ENCODE measurements at places on chromosomes 3 and 15.
A peak's percentile ranks its signal among the peaks of the same experiment; 100 is the strongest.

DNA sequence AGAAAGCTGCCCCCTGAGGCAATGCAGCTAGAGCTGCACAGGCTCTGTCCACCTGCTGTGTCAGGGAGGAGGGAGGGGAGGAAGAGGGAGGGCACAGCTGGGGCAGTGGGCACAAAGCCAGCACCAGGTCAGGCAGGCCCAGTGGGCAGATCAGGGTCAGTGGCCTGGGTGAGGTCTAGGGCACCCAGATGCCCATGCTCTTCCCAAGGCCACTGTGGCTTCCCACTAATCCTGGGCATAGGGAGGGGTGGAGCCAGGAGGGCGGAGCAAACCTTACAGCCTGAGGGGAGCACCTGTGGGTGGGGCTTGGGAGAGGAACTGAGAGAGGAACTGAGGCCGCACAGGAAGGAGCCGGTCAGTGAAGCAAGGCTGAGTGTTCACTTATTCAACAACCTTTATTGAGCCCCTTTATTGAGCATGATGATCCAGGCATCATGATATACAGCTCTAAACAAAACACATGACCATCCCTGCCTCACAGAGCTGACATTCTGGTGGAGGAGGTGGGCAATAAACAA is 55.0 kb downstream of the RHCG start:
- DNase-seq, result no peak

DNA sequence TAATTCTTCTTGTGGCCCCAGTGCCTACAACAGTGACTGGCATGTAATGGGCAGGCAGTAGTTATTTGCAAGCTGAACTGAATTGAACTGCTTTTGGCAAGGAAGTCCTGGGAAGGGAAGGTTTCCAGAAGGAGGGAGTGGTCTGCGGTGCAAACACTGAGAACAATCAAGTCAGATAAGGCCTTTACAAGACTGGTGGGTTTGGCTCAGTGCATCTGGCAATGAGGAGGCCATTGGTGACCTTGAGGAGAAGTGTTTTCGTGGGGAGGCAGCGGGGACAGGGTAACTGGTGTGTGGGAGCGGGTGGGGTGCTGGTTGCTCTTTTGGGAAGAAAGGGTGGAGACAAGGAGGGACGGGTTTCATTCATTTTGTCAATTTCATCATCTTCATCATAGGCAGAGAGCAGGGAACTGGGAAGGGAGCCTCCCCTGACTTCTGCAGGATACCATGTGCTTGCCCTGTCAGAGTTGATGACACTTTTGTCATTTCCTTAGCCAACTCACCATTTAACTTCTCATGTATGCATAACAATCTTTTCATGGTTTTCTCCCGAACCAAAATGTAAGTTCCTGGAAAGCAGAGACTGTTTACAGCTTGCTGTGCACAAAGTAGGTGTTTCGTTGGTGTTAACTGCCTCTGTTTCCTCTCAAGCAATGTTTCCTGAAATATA is 8.4 kb upstream of the EHD4 start:
- no peak for DNase-seq

GRCh38 chr3:49839193-49839809 is 17.1 kb downstream of the TRAIP start:
- DNase-seq, result peak; percentile 28

- no peak for DNase-seq
These were observed 11.7 kb downstream of the SCAANT1 start for GRCh38 chr3:63900459-63900858.

- DNase-seq, result no peak
These were observed 227.1 kb upstream of the CD96 start for GRCh38 chr3:111314898-111315297.

DNA sequence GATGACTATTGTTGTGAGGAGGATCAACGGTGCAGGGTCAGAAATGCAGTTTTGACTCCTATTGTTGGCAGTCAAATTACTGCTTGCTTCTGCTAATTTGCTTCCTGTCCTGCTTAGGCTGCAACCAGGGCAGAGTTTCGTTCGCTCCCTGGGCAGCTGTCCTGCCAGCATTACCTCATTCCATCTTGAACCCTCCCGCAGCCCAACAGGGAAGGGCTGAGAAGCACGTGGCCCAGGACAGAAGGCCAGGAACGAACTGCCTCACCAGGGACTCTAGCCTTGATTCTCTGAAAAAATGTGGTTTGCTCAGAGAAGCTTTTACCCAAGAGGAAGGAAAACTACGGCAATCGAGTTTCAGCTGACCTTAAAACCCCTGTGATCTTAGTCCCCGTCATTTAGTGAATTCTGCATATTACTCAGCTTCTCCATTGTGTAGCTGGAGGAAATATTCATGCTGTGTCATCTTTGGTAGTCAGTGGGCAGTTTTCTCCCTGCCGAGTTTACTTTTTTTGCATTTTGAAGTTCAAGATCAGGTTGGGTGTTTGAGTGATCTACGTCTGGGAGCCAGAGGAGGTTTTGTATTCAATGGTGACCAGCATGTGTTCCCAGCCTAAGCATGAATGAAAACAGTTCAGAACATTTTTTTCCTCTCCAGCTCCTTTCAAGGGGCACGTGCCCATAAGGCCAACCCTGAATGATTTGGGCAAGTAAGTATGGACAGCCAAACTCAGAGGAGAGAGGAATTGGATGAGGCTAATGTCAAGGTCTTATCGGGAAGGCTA is 23.0 kb downstream of the TLNRD1 start:
- no peak for DNase-seq

DNA sequence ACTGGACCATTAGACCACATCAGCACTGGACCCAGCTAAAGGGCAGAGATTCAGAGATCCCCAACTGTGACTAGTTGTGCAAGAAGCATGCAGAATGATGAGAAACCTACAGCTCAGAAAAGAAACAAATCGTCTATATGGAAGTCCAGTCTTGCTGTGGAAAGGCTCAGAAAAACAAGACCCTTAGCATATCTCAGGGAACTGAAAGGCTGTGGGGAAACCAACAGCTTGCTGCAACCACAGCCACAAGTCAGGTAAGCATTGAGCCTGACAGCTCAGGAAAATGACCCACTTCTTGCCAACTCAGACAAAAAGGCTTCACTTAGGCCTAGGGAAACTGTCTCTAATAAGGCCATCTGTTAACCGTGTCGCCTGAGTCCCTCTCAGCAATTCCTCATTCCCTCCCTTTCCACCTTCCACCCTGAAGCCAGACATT is 145.6 kb downstream of the LSAMP start:
- DNase-seq, result no peak

- no peak for DNase-seq
These were observed 656.2 kb downstream of the GBE1 start for GRCh38 chr3:81105206-81105605.

- DNase-seq, result no peak
These were observed 9.3 kb downstream of the ARPP19 start for GRCh38 chr15:52559575-52559974.

Measured in iPS DF 19.7 (cell line).